Astrocyte of the cerebellum (primary cell): ENCODE measurements at places on chromosomes 1 and 21.

DNA sequence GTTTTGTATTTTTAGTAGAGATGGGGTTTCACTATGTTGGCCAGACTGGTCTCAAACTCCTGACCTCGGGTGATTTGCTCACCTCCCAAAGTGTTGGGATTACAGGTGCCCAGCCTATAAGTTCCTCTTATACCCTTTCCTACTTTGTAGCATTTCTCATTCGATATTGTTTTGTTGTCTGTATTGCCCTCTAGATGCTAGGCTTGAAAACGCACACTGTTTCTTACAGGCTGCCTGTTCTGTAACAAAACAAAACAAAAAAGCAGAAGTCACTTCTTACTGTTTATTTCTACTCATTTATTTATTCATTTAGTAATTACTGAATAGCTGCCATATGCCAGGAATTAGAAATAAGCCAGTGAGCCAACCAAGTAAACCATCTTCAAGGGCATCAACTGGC, 136.9 kb upstream of the BMP8A start:
- no peak for DNase-seq

DNA sequence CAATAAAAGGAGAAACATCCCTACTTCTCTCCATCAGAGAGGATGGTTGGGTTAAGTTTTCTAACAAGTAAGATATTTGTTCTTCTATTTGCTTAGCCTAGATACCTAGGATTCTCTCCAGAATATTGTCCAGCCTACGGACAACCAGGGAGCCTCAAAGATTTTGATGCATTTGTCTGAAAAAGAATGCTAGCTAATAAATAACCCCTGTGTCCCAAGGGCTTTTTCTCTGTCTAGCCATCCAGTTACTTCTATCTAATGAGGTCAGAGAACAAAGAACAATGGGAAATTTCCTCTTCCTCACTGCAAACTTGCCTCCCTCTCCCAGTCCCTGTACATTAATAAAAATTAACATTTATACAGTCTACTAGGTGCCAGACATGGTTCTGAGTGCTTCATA, 810 bp downstream of the RGS5 start:
- DNase-seq, result no peak

GRCh38 chr21:38766987-38767722, 38.6 kb upstream of the ETS2 start:
- DNase-seq, result no peak

DNA sequence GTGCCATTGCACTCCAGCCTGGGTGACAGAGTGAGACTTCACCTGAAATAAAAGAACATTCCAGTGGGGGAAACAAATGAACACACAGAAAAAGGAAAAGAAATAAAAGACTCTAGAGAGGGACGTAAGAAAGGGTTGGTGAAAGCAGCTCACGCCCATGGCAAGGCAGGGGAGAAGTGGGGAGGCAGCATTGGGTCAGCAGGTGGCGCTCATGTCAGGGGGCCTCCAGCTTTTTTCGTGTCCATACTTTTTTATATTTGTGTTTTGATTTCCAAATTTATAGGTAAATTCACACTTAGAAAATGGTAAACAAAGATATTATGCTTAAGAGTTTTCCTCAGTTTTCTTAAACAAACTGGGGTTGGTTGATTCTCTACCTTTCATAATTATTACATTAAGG, 45.5 kb downstream of the VPS13D start:
- DNase-seq, result peak; percentile 6

GRCh38 chr1:119631086-119631432, 17.0 kb downstream of the ZNF697 start:
- no peak for DNase-seq

DNA sequence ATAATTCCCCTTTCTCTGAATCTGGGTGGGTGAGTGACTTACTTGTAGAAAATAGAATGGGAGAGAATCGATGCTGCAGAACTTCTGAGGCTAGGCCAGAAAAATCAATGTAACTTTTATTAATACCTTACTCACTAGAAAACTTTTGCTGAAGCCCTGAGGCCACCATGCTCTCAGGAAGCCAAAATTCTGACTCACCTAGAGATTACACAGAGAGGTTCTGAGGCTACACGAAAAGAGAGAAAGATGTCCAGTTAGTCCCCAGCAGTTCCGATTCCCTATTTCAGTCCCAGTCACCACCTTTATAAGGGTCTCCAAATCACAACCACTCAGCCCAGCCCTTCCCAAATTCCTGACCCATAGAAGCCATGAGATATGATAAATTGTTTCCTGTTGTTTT, 135.2 kb downstream of the NTPCR start:
- DNase-seq, result no peak

DNA sequence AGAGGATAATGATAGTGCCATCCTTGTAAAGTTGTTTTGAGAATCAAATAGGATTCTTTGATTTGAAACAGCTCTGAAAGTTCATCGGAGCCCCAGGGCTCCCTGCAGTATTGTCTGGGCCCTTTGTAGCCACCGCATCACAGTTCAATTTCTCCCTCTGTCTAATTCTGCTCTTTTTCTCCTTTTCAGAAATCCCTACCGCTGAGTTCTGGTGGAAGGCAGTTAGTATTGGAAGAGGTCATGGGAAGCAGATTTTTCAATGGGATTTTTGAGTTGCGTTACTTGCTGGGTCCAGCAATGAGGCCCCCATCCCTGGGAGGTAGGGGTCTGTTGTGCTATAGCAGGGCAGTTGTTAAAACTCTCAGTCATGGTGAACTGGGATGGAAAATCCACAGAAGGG, 101.0 kb upstream of the DISP3 start:
- DNase-seq, result no peak

DNA sequence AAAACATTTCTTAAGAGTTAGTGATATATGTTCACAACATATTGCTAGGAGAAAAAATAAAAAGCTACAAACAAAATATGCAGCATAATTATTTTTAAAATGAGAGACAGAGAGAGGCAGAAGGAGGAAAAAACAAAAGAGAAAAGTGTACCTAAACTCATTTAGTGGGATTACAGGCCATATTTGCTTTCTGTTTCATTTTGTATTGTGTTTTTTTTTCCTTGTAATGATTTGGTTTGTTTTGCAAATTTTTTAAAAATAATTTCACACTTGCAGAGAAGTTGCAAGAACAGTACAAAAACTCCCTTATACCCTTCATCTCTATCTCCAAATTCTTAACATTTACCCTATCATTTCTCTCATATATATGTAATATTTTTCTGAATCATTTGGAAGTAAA, 65.0 kb downstream of the LBR start:
- no peak for DNase-seq

- peak; percentile 94 for DNase-seq
Measured at GRCh38 chr1:222071387-222071786, 329.5 kb upstream of the DUSP10 start.

GRCh38 chr1:27418326-27419185, 26.1 kb downstream of the GPR3 start:
- DNase-seq, result peak; percentile 70

DNA sequence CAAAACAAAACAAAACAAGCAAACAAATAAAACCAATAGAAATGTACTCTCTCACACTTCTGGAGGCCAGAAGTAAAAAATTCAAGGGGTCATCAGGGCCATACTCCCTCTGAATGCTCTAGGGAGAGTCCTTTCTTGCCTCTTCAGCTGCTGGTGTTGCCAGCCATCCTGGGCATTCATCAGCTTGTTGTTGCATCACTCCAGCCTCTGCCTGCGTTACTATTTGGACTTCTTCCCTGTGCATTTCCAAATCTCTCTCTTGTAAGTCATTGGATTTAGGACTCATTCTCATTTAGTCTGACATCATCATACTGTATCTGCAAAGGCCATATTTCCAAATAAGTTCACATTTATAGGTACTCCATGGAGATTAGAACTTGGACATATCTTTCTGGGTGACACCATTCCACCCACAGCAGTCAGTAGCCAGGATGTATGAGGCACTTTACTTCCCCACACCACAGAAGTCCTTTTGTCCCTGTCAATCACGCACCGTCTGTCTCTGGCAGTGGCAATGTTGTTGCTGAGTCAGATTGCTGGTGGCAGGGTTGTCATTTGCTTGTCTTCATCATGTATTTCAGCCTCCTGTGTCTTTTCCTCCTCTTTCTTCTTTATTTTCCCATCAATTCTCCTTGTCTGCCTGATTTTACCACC, 151.0 kb upstream of the KCNJ6 start:
- no peak for DNase-seq

GRCh38 chr1:116179419-116179818, 68.2 kb downstream of the MAB21L3 start:
- no peak for DNase-seq

GRCh38 chr21:25925064-25925800, 190.5 kb downstream of the GABPA start:
- DNase-seq, result peak; percentile 53

- no peak for DNase-seq
Measured at GRCh38 chr1:223628233-223629125, 37.0 kb downstream of the CAPN8 start.

- peak; percentile 81 for DNase-seq
Measured at GRCh38 chr1:171226747-171227370, 21.4 kb upstream of the FMO1 start.
